ENCODE measurements at places on chromosomes 6 and 20. TPM values are rescaled to one million over a fixed set of nuclear protein-coding genes. Genes with fewer than 3 reads are reported as not detected.

The PHIP gene
- 13.3 TPM for total RNA-seq

The SRPK1 gene
- total RNA-seq: 22.1 TPM

The ABHD16B gene
- total RNA-seq: not detected

The TMEM244 gene
- total RNA-seq: not detected

The FAM217A gene
- not detected for total RNA-seq

The KHDC1 gene
- total RNA-seq: 2.0 TPM

The SOBP gene
- 15.6 TPM for total RNA-seq

The DAAM2 gene
- 13.0 TPM for total RNA-seq

The FLRT3 gene
- total RNA-seq: 0.05 TPM

The SAMD5 gene
- 1.00 TPM for total RNA-seq

The PHACTR3 gene
- total RNA-seq: 10.0 TPM

The TSPO2 gene
- not detected for total RNA-seq

The ZNF831 gene
- 0.08 TPM for total RNA-seq

The GTF2H4 gene
- 23.6 TPM for total RNA-seq

The GJA1 gene
- 214 TPM for total RNA-seq

The SHLD1 gene
- 7.4 TPM for total RNA-seq

The GGTLC1 gene
- total RNA-seq: not detected

The CLVS2 gene
- total RNA-seq: 0.11 TPM

The THBS2 gene
- 8.6 TPM for total RNA-seq

The SIM1 gene
- not detected for total RNA-seq

The NOX3 gene
- total RNA-seq: not detected
